ENCODE measurements at places on chromosomes 3 and 15.

GRCh38 chr3:61778095-61778494 is 216.7 kb downstream of the PTPRG start:
- DNase-seq = no peak

DNA sequence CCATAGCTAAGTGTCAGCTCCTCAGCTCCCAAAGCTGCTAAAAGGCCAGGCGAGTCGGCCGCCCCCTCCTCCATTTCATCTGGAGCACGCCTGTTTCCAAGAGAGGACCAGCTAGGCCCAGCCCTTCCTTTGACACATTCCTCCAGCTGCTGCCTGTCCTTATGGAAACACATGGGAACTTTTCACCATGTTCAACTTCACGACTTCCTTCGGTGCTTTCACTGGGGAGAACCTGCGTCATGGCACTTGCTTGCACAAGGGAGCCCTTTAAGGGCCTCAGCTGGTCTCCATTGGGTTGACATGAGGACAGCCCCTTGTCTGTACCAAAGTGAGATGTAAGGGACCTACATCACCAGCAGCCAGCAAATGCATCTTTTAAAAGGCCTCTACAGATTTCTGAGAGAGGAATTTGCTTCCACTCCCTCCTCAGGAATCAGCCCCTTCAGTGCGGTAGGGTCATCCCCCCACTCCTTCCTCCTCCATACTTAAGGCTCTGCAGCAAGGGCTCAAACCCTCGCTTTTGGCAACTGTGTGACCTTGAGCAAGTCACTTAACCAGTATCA is 2.1 kb downstream of the MAGI1 start:
- no peak for DNase-seq

DNA sequence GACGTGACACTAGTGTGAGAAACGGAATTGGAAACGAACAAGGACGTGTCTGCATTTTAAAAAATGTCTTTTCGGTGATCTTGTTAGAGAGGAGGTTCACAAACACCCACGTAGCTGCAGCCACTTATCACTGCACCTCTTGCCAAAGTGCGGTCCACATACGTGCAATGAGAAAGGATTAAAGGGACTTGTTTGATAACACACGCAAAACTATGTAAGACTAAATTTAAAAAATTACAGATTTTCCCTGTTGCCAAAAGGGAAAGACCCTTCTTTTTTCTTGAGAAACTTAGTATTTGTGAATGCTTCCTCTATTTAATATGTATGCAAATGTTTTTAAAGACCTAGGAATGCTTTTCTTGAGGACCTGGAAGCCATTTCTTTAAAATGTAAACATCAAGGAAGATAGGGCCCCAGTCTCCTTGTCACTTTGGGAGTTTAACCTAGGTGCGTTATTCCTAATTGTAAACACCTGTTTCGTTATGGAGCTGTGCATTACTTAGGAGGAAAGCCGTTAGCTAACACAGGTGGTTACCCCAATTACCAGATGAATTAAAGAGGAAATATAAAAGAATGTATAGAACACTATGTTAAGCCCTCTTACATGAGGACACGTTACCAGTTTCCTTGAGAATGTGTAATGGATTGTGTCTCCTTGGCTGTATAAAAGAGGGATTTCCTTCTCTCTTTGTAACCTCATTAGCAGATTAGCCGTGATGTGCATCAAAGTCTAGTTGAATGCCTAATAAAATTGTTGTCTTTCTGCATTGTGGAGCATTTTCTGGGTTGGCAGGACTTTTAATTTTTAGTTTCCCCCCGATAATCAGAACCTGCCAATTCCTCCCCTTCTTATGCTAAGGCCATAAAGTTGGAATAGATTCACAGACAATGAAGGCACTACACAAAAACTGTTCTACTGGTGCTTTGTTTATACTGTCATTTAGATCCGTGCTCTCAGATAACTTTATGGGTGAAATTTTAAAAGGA is 1.0 kb downstream of the LEKR1 start:
- no peak for DNase-seq

DNA sequence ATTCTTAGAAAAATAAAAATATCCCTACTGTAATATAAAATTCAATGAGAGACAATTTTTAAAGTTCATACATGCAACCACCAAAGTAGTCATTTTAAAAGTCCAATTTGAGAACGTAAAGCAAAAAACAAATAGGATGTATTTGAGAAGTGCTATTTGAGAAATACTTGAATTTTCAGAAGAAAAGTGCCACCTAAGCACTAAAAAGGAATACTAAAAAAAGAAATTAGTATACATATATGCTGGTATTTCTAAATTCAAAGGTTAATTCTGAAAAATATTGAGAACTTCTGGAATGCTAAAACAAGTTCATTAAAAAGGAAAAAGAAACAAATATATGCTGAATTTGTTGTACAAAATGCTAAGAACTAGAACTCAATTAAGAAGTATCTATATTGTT is 29.2 kb upstream of the ARRDC4 start:
- DNase-seq = no peak

DNA sequence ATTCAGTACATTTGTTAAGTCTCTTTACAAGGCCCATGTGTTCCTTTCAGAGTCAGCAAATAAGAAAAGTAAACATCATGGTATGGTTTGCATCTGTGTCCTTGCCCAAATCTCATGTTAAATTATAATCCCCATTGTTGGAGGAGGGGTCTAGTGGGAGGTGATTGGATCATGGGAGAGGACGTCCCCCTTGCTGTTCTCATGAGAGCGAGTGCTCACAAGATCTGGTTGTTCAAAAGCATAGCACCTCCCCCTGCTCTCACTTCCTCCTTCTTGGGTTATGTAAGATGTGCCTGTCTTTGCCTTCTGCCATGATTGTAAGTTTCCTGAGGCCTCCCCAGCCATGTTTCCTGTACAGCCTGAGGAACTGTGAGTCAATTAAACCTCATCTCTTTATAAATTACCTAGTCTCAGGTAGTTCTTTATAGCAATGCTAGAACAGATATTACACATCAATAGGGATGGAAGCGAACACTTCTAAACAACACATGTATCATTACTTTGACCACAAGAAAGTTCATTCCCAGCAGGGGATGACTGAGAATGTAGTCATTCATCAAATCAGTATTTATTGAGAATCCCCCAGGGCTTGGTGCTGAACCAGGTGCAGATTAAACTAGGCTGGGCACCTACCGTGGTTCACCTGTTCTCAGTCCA is 4.1 kb downstream of the EFCAB12 start:
- DNase-seq = no peak

DNA sequence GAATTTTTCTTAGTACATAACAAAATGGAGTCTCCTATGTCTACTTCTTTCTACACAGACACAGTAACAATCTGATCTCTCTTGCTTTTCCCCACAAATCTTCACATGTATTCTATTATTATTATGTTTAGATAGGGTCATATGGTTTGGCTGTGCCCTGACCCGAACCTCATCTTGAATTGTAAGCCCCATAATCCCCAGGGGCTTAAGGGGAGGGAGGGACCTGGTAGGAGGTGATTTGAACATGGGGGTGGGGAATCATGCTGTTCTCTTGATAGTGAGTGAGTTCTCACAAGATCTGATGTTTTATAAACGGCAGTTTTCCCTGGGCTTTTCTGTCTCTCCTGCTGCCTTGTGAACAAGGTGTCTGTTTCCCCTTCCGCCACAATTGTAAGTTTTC is 86.7 kb upstream of the SELENOK start:
- DNase-seq = no peak

DNA sequence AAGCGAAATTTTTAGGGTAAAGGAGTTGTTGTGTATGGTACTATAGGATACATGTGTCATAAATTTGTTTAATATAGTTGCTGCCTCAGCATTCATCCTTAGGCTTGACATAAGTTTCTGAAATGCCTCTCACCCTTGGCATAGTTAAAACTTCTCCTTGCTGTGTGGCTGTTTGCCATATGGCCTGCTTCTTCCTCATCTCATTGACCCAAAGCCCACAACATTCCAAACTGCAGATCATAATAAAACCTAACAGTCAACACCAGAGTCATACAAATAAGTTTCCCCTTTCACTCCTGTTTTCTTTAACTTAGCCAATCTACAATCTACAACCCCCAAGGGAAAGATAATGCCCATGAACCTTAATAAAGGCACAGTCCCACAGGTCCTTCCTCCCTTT is 136.6 kb downstream of the TMCC1 start:
- DNase-seq = no peak

DNA sequence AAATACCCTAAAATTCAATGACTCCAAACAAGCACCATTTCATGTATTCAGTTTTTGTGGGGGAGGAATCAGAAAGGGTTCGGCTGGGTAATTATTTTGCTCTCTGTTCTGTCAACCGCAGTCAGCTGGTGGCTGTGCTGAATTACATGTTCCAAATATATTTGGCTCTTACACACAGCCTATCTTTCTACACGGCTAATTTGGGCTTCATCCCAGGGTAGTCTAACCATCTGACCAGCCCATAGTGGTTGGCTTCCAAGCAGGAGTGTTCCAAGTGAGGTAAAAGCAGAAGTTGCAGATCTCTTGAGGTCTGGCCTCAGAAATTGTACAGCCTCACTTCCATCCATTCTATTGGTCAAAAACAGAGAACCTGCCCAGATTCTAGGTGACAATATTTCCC is 760.8 kb upstream of the SEMA6D start:
- DNase-seq = no peak

DNA sequence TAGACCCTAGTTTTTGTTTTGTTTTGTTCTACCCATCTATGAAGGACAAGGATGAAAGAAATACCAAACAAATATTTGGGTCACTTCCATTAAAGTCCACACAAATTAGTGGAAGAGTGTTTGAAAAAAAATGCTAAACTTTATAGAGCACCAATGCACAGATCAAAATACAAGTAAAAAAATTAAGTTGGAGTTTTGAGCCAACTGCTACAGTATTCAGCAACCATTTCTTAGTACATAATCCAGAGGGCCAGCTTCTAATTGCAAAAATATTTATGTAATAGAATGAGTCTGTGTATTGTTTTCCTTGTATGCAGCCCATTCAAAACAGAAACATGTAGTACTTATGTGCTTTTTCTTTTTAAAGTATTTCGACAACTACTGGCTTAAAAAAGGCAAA is 121.1 kb downstream of the CBLB start:
- no peak for DNase-seq

DNA sequence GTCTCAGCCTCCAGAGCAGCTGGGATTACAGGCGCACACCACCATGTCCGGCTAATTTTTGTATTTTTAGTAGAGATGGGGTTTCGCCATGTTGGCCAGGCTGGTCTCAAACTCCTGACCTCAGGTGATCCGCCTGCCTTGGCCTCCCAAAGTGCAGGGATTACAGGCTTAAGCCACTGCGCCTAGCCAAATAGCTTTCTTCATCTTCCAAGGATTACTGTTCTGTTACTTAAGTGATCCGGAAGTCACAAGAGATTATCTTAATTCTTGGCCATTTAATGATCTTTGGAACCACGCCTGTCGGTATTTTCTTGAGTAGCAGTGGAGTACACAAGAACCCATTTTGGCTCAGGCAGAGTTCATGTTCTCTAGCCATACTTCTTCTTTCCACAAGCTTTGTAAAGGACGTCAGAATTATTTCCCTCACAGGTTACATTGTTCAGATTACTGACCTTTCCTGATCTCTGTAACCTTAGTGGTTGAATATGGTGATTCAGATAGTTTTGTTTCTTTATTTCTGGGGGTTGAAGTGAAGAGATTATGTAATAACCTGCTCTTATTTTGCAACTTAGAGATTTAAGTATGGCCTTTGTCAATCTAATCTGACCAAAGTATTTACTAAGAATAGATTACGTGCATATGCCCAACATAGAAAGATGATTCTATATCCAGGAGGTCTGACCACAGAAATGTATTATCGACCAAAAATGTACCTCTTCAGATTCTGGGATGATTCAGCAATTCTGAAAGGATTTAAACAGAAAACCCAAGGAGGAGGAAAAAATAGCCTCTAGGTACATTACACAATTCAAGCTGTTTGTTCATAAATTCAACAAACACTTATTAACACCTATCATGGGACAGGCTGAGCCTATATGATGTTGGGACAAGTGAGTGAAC is 132.2 kb downstream of the GREM1 start:
- DNase-seq = no peak

GRCh38 chr3:161177991-161178390 is 43.1 kb upstream of the NMD3 start:
- DNase-seq = no peak

DNA sequence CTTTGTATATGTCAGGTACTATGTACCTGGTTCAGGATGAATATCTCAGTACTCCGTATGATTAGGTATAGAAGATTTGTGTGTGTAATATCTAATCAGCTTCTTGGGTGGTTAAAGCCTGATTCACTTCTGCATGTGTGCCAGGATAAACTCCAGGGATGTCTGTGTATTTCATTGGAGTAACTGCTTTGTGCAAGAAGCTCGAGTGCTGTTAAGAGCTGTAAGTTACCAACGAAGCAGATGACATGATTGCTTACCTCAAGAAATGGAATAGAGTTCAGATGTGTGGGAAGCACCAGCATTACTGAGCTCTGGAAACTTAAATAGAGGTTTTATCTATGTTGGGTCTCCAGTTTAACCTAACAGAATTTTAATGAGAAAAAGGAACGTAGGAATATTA is 23.7 kb downstream of the FAM98B start:
- DNase-seq = no peak

DNA sequence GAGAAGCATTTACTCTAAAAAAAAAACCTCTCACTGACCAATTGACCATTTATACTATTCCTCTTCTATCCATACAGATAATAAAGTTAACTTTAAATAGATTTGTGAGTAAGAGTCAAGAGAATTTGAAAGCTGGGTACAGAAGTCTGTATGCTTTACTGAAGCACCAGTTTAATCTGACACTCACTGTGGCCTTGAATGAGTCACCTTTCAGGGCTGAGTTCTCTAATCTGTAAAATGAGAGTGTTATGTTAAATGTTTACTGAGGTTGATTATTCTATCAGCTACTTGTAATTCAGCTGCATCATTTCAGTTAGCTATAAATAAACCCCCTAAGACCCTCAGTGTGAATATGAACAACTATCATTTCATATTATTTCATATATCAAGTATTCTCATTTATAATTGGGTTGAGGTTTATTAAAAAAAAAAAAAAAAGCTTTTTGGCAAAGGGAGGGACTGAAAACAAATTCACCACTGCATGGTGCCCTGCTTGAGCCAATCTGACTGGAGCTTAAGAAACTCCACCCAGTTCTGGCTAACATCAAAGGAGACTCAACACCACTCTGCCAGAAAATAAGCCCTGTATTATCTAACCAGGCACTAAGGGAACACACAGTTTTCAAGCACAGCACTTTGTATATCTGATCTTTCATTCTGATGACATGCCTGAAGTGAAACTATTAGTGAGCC is 2.8 kb downstream of the MAP4 start:
- no peak for DNase-seq

GRCh38 chr3:138114431-138114918 is 933 bp downstream of the DZIP1L start:
- DNase-seq = no peak

- no peak for DNase-seq
Observed at GRCh38 chr3:129758785-129759320, 134.7 kb downstream of the TMCC1 start.

- DNase-seq = no peak
Observed at GRCh38 chr3:22795917-22796316, 407.2 kb upstream of the UBE2E2 start.

DNA sequence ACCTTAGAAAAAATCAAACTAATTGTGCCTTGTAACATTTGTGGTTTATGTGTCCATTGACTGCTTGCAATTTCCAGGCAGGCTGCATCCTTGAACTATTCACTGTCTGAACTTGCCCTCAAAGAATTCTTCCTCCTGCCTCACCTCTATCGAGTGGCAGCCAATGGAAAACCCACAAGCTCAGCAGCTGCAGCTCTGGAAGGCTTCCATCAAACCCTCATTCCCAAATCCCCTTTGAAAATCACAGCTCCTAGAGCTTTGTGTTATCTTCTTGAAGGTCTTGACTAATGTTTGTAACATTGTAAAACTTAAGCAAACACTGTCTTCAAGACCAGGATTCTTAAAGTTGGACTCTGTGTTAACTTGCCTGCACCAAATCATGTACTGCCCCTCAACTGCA is 81.1 kb downstream of the FILIP1L start:
- DNase-seq = no peak

Measured in T-helper 2 cell (primary cell).